ENCODE measurements at places on chromosomes 1 and 21. TPM values are rescaled to one million over a fixed set of nuclear protein-coding genes. Genes with fewer than 3 reads are reported as not detected.
A peak's percentile ranks its signal among the peaks of the same experiment; 100 is the strongest.

- H3K4me1 ChIP-seq, result no peaks in the 10 kb centered on the region
- DNase-seq, result no peak
- no peaks in the 10 kb centered on the region for H3K27me3 ChIP-seq
Measured at GRCh38 chr1:66633159-66633558, 99.2 kb downstream of the SGIP1 start.

CNST gene
- polyA plus RNA-seq, result 39.4 TPM

LCE6A gene
- polyA plus RNA-seq, result not detected

DNA sequence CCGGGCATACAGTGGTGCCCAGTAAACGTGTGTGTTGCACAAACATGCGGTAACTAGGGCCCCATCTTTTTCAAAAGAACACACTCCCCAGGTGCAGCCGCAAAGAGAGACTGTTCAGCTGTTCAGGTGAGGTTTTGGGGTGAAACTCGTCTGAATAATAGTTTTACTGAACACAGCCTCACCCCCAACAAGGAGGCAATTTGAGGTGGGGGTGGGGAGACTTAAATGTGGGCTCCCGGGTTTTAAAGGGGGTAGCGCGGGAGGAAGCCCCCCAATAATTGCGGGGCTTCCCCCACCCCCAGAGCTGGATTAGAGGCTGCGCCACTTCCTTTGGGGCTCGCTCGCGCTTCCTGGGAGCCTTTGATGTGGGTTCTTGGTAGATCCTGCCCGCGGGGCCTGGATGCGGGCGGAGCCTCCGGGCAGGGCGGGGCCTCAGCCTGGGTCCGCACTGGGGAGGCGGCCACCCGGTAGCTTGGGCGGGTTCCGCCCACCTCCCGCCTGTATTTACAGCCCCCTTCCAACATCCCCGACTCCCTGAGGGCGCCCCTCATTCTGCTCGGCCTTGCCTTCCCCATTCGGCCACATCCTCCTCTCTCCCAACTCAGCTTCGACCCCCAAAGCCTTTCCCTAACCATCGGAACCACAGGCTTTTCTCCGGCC, 6.4 kb upstream of the EPHA2 start:
- H3K36me3 ChIP-seq, result no peaks in the 10 kb centered on the region
- peak; percentile 74 for DNase-seq
- H3K4me3 ChIP-seq, result peak overlapping the region; percentile 32
- H3K4me1 ChIP-seq, result peaks cover 64% of the 10 kb centered on the region
- no peak overlapping the region for H3K27ac ChIP-seq
- no peaks in the 10 kb centered on the region for H3K27me3 ChIP-seq

DNA sequence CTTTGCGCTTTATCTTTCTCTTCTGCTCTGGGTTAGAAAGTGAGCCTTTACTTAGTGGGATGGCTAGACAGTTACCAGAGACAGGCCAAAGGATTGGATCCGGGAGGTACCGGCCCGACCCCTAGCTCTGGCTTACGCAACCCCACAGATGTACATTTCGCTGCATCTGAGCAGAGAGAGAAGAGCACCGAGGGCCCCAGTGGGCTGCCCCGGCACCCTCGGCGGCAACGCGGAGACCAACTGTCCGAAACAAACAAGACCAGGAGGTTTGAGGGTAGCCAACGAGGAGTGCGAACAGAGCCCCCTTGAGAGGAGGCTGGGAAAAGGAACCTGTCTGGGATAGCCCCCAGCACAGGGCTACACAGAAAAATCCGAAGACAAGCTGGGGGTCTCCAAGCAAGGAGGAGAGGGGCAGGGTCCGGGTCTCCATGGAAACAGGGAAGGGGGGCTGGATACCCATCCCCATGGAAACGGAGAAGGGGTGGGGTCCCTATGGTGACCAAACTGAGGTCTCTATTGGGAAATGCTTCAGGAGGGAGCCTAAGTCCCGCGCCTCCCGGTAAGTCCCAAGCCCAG, 373 bp downstream of the MTF1 start:
- DNase-seq, result no peak
- H3K27me3 ChIP-seq, result no peaks in the 10 kb centered on the region
- H3K4me3 ChIP-seq, result peak overlapping the region; percentile 89
- peaks cover 13% of the 10 kb centered on the region for H3K36me3 ChIP-seq
- H3K4me1 ChIP-seq, result peaks cover 29% of the 10 kb centered on the region
- H3K27ac ChIP-seq, result peak overlapping the region; percentile 94

GRCh38 chr1:151539321-151540020, 638 bp upstream of the TUFT1 start:
- peak overlapping the region; percentile 82 for H3K4me3 ChIP-seq
- H3K4me1 ChIP-seq, result peaks cover 17% of the 10 kb centered on the region
- DNase-seq, result peak; percentile 3
- H3K27me3 ChIP-seq, result no peaks in the 10 kb centered on the region
- peak overlapping the region; percentile 62 for H3K27ac ChIP-seq

DNA sequence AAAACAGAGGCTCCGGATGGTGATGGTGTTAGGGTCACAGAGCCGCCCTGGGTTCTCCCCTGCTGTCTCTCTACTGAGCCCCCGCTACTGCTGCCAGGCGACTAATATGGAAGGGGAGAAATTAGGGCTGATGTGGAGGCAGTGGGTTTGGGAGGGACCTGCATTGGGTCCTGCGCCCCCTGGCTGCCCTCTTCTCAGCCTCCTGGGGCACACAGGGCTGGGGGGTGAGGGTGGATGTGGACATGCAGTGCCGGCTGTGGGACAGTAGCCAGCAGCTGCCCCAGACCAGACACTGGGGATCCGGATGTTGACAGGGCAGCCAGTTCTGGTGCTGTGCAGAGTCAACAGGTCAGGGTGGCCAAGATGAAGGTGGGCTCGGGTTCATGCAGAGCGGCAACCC, 1.5 kb upstream of the CLCNKB start:
- no peak for DNase-seq
- H3K4me3 ChIP-seq, result no peak overlapping the region
- H3K36me3 ChIP-seq, result no peaks in the 10 kb centered on the region

DNA sequence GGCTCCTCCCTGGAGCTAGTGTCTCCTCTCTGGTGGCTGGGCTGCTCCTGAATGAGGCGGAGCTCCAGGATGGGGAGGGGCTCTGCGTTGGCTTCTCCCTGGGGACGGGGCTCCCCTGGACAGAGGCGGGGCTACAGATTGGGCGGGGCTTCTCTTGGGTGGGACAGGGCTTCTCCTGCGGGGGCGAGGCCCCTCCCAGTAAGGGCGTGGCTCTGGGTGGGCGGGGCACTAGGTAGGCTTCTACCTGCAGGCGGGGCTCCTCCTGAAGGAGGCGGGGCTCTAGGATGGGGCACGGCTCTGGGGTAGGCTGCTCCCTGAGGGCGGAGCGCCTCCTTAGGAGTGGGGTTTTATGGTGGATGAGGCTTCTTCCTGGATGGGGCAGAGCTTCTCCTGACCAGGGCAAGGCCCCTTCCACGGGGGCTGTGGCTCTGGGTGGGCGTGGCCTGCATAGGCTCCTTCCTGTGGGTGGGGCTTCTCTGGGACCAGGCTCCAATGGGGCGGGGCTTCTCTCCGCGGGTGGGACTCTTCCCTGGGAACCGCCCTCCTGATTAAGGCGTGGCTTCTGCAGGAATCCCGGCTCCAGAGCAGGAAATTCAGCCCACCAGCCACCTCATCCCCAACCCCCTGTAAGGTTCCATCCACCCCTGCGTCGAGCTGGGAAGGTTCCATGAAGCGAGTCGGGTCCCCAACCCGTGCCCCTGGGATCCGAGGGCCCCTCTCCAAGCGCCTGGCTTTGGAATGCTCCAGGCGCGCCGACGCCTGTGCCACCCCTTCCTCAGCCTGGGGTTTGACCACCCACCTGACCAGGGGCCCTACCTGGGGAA, 22.7 kb upstream of the ARF1 start:
- DNase-seq, result peak; percentile 60
- H3K36me3 ChIP-seq, result no peaks in the 10 kb centered on the region
- peaks cover 45% of the 10 kb centered on the region for H3K27me3 ChIP-seq
- peaks cover 23% of the 10 kb centered on the region for H3K4me1 ChIP-seq
- peak overlapping the region; percentile 50 for H3K4me3 ChIP-seq

GRCh38 chr1:228469413-228470162, 17.6 kb upstream of the RNF187 start:
- H3K36me3 ChIP-seq, result no peaks in the 10 kb centered on the region
- H3K4me1 ChIP-seq, result peaks cover 15% of the 10 kb centered on the region

DNA sequence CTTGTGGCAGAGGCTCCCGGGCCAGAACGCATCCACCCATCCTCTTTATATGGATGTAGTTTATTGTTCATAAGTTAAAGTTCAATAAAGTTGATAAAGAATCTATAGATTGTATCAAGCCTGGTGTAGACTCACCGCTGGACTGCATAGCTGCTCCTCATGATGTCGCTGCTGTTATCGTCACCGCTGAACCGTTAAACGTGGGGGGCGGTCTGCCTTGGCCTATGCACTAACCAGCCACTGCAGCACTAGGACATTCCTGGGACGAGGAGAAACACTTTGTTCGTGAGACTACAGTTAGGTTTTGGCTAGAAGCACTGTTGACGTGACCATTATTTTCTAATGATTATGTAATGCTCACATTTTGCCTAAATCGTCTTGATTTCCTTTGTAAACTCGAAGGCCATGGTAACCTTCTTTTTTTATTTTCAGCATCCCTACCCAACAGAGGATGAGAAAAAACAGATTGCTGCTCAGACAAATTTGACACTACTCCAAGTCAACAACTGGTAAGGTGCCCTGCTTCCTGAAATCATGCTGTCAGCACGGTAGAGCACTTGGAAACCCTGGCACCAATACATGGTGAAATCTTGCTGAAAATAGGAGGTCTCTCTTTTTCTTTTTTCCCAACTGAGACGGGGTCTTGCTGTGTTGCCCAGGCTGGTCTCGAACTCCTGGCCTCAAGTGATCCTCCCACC, 50.2 kb downstream of the PKNOX1 start:
- H3K27me3 ChIP-seq, result no peaks in the 10 kb centered on the region
- no peaks in the 10 kb centered on the region for H3K4me1 ChIP-seq
- peaks cover 40% of the 10 kb centered on the region for H3K36me3 ChIP-seq
- no peak for DNase-seq
- H3K4me3 ChIP-seq, result no peak overlapping the region

DNA sequence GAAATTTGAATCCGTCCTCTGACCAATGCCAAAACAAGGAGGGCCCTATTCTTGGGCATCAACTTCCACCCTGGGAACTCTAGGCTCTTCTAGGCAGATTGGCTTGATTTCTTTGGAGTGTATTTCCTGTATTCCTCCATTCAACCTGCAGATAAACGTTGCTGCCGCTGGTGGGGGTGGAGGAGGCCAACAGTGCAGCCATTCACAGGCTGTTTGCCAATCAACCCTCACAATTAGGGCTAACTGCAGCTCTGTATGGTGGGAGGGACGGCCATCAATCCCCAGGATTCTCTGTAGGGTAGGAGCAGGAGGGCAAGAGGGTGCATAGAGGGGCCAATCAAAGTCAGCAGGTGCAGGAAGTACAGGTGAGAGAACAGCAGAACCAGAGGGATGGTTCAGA, 273.1 kb upstream of the PROX1 start:
- no peak overlapping the region for H3K27ac ChIP-seq
- no peaks in the 10 kb centered on the region for H3K27me3 ChIP-seq
- no peaks in the 10 kb centered on the region for H3K36me3 ChIP-seq
- DNase-seq, result no peak
- H3K4me1 ChIP-seq, result no peaks in the 10 kb centered on the region

GRCh38 chr1:88680471-88680870, 3.6 kb upstream of the PKN2 start:
- H3K27ac ChIP-seq, result no peak overlapping the region
- no peak overlapping the region for H3K4me3 ChIP-seq
- H3K27me3 ChIP-seq, result no peaks in the 10 kb centered on the region
- peaks cover 13% of the 10 kb centered on the region for H3K4me1 ChIP-seq

DNA sequence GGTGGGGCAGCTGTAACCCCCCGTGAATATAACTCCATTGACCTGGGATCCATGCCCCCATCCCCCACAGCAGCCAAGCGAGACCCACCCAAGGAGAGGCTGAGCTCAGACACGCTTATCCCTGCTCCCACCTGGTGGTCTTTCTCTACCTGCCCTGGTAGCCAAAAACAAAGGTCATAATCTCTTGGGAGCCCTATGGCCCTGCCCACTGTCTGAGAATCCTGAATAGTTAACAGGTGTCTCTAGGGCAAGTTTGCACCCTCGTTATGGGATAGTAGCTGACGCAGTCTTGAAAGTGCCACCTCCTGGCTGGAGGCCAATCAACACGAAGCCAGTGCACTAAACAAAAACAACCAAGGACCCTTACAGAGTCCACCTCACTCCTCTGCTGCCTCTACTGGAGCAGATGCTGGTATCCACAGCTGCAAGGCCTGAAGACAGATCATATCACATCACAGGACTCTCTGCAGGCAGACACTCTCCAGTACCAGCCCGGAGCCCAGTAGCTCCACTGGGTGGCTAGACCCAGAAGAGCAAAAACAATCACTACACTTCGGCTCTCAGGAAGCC, 134.3 kb upstream of the C1orf174 start:
- no peaks in the 10 kb centered on the region for H3K36me3 ChIP-seq
- no peak overlapping the region for H3K27ac ChIP-seq
- no peaks in the 10 kb centered on the region for H3K27me3 ChIP-seq
- no peaks in the 10 kb centered on the region for H3K4me1 ChIP-seq

LHX4 gene
- polyA plus RNA-seq, result 0.08 TPM

EVI5 gene
- 0.10 TPM for polyA plus RNA-seq

AADACL3 gene
- not detected for polyA plus RNA-seq

SLAMF9 gene
- not detected for polyA plus RNA-seq

DNA sequence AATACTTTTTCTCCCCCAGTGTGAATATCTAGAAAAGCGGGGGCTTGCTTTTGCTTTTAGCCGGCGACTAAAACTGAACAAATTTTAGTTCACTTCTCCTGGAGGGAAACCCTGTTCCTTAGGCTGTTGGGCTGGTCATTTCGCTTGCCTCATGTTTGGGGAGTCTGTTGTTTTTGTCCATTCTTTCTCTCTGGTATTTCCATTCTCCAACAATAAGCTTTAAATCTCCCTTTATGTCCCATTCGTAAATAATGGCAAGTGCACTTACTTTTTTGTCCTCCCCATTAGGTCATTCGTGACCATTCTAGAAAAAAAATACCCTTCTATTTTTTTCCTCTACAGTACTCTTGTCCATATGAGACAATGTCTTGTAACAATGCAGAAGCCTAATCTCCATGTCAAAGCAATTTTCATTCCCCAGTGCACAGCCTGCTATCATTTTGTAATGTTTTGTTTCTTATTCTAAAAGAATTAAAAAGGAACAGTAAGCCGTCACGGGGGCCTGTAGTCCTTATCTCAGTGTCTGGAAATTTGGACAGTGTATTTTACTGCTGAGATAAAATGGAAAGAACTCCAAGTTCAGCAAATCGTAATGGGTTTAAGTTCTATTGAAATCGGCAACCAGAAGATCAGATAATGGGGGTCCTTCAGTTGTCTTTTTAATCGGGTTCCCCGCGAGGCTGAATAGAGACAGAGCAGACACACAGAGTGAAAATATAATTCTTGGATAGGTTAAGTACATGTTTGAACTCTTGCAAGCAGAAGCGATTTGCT, 21.8 kb downstream of the PROX1 start:
- no peak overlapping the region for H3K27ac ChIP-seq
- no peak overlapping the region for H3K4me3 ChIP-seq
- no peaks in the 10 kb centered on the region for H3K4me1 ChIP-seq
- H3K27me3 ChIP-seq, result no peaks in the 10 kb centered on the region

EFNA1 gene
- polyA plus RNA-seq, result 1.3 TPM

GRCh38 chr1:235734335-235734734, 84.8 kb upstream of the GNG4 start:
- no peak overlapping the region for H3K4me3 ChIP-seq
- no peaks in the 10 kb centered on the region for H3K36me3 ChIP-seq
- no peak overlapping the region for H3K27ac ChIP-seq
- no peaks in the 10 kb centered on the region for H3K27me3 ChIP-seq
- DNase-seq, result no peak

ATP1A2 gene
- not detected for polyA plus RNA-seq

- H3K4me3 ChIP-seq, result no peak overlapping the region
- H3K27me3 ChIP-seq, result no peaks in the 10 kb centered on the region
- no peak overlapping the region for H3K27ac ChIP-seq
- DNase-seq, result no peak
- H3K4me1 ChIP-seq, result no peaks in the 10 kb centered on the region
- H3K36me3 ChIP-seq, result no peaks in the 10 kb centered on the region
Measured at GRCh38 chr1:6330410-6330911, 63.1 kb downstream of the ACOT7 start.

USP21 gene
- 28.3 TPM for polyA plus RNA-seq

GPR52 gene
- polyA plus RNA-seq, result not detected
